NCI-H748 treated with DMSO at 0.1 percent for 48 hours (cell line): ENCODE measurements at places on chromosomes 1 and 21.

DNA sequence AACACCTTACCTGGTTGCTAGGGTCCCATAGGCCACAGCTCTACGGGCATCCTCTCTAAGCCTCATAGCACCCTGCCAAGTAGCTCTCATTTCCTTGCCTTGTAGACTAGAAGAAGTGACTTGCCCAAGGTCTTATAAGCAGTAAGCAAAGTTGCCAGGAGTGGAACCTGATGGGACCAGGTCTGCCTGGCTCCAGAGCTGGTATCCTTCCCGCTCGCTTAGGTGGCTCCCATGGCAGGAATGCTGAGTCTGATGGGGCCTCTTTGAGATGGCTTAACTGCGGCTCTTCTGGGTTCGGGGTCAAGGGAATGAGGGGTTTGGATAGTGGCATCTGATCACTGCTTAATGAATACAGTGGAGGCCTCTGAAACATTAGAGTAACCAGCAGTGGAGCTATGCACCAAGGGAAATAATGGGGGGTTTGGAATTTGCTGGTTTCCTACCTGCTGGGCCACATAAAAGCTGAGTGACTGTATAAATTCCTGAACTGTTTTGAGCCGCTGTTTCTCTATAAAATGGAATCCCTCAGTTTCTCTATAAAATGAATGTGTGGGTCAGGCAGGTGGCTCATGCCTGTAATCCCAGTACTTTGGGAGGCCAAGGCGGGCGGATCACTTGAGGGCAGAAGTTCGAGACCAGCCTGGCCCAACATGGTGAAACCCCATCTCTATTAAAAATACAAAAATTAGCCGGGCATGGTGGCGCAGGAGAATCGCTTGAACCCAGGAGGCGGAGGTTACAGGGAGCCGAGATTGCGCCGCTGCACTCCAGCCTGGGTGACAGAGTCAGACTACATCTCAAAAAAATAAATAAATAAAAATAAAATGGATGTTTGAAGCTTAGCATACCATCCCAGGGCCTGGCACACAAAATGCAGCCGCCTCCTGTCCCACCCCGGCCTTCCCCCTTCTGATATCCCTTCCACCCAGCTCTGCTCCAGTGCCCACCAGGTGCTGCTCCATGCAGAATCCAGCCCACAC is 12.4 kb downstream of the FAM151A start:
- DNase-seq: no peak

DNA sequence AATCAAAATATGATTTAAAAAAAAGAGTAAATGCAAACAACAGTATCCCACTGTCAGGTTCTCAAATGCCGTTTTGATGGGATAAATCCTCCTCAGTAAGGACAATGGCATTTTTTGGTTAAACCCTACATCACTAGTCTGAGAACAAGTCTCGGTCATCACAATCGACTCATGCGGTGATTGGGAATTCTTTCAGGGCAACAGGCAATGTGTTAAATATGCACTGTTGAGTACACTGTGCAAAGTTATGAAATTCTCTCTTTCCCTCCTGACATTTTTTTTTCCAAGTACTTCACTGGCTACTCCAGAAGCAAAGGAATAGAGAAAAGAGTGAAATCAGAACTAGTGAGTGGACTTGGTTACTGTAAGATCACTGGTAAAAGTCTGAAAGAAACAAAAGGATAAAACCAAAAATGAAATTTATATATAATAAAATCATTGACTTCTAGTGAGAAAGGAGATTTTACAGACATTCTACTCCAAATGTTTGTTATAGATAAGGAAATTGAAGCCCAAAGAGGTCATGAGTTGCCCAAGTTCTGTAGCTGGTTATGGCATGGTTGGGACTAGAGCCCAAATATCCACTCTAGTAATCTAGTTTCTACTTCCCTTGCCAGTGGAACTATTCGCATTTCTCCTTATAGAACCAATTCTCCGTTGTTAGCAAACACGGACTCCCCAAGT is 111.3 kb downstream of the TGFBR3 start:
- DNase-seq: no peak

DNA sequence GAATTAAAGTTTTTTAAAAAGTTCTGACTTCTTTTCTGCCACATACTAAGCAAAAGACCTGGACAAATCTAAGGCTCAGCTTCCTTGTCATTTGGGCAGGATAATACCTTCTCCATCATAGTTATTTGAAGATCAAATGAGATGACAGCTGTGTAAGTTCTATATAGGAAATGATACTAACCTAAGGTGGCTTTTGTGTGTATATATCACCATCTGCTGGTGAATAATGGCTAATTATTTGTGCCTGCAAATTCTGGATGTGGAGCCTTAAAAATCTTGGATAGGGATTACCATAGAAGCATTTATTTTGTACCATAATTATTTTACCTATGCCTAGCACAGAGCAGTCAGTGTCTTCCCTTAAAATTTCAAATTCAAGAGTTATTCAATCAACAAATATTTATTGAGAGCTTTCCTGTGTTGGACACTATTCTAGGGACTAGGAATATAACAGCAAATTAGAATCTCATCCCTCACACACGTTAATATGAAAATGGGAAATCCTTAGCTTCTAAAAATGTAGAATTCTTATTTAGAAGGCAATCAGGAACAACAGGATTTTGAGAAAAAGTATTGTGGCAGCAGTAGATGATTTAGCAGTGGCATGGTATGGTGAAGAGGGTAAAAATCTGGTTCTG is 89.8 kb downstream of the TMEM200B start:
- DNase-seq: peak; percentile 44

DNA sequence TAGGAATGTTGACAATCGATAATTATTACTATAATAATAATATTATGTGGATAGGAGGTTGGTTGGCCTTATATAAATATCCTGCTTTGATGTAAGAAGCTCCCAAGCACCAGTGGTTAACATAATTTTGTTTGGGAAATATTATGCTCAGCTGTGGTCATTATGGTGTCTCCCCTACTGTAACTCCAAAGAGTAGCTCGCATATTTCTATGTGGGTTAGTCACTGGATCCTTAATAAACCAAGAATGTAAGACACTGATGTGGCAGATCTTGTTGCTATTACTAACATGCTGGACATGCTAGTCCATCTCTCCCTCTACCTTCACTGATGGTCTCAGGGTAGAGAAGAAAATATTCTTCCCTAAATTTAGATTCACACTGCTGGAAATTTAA is 79.2 kb upstream of the RALGPS2 start:
- DNase-seq: no peak

DNA sequence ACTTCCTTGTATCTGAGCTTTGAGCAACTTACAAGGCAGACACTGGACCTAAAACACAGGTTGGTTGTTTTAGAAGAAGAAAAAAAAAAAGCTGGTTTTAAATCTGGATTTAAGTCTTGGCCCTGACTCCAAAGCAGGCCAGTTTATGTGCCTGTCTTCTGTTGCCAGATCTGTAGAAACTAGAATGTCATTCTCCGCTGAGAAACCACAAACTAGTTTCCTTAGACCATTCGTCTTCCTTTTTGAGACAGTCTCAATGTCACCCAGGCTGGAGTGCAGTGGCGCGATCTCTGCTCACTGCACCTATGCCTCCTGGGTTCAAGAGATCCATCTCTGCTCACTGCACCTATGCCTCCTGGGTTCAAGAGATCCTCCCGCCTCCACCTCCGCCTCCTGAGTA is 33.9 kb downstream of the APP start:
- DNase-seq: no peak

- no peak for DNase-seq
Measured at GRCh38 chr1:6034750-6035096, 11.0 kb upstream of the KCNAB2 start.

DNA sequence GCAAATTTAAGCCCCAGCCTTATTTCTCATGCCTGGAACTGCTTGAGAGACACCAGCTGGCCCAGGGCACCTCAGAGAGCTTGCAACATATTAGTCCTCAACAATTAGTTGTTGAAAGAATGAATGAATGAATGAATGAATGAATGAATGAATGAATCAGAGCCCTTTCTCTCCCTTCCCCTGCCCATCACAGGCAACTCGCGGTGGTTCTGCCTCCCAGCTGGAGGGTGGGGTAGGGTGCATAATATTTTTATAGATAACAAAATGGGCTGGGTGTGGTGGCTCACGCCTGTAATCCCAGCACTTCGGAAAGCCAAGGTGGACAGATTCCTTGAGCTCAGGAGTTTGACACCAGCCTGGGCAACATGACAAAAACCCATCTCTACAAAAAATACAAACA is 110.1 kb downstream of the CCDC185 start:
- no peak for DNase-seq

DNA sequence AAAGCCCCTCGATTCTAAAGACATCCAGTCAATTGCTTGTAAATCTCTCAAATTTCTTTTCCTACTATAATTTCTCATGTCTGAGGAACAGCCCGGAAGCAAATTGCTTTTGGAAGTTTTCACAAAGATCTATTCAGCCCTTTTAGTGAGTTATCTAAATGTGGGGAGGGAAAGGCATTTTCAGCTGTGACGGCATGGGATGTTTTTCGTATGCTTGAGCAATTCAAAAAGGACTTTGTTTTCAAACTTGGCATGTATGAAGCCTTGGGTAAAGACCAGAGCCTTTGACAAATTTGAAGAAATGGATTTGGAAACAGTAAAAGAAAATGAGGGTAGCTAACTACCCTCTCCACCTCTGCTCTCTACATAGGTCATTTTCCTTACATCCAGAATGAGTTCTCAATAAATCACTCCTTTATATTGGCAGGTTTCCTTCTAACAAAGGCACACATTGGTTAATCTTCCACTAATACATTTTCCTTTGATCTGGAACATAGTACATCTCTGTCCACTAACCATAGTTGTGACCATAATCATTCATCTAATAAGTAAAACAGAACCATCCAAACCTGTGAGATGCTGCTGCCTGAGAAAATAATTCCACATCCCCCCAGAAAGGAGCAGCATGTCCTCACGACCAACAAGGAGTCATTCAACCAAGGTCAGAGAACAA is 66.1 kb upstream of the ADAM30 start:
- no peak for DNase-seq

DNA sequence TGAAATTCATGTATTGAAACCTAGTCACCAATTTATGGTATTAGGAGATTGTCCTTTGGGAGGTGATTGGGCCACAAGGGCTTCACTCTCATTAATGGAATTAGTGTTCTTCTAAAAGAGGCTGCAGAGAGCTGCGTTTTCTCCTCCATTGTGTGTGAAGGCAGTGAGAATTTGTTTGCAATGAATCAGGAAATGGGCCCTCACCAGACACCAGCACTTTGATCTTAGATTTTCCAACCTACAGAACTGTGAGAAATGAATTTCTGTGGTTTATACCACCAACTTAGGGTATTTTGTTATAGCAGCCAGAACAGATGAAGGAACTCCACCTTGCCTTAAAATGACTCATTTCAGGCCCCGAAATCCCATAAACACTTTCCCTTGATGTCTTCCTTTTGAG is 544.2 kb downstream of the RWDD3 start:
- no peak for DNase-seq

DNA sequence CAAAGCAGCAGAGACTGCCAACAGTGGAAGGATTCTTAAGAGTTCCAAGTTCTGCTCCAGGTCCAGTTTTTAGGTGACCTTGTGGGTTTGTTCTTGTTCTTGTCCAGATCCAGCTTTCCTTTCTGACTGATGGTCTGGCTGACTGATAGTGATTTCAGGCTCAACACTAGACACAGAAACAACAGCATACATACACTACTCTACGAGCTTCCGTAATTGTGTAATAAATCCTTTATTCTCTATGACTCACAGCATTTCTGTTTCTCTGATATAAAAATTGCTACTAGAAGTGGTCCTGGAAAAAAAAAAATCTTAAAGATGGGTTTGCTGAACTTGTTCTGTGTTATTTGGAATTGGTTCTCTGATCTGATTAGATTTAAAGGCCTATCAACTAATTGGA is 62.2 kb upstream of the PTCH2 start:
- DNase-seq: no peak

- DNase-seq: no peak
Measured at GRCh38 chr1:168000656-168001055, 63.8 kb upstream of the MPC2 start.

DNA sequence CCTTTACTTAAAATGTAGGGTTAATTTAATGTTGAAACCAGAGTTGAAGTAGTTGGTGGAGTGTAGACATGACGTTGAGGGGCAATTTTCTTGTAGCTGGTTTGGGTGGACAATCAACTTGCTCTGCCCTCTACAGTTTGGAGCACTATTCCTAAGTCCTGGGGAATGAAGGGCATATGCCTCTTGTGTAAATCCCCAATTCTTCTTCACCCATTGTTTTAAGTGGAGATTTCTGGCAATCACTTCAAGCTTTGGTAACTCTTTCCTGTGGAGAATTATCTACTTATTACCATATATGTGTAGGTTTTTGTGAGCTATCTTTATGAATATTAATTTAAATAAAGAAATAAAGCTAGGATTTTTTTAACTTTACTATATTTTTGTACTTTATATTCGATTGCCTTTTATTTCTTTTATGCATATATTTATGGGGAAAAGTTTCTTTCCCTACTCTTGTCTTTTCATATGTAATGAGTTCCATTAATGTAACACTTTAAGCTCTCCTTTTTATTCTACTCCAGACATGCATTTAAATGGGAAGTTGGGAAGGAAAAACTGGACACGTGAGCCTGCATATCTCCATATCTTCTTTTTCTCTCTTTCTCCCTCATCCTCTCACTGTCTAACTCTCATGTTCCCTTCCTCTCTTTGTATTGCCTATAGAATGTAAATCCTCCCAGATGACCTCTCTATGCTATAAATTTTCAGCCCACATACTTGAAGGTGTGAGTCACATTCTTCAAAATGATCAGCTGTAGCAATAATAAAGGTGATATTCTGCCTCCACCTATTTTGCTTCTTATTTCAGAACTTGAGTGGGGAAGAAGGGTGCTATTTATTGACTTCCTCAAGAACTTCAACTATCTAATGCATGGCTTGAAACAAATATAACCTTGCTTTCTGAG is 276.7 kb downstream of the PTPRC start:
- no peak for DNase-seq

DNA sequence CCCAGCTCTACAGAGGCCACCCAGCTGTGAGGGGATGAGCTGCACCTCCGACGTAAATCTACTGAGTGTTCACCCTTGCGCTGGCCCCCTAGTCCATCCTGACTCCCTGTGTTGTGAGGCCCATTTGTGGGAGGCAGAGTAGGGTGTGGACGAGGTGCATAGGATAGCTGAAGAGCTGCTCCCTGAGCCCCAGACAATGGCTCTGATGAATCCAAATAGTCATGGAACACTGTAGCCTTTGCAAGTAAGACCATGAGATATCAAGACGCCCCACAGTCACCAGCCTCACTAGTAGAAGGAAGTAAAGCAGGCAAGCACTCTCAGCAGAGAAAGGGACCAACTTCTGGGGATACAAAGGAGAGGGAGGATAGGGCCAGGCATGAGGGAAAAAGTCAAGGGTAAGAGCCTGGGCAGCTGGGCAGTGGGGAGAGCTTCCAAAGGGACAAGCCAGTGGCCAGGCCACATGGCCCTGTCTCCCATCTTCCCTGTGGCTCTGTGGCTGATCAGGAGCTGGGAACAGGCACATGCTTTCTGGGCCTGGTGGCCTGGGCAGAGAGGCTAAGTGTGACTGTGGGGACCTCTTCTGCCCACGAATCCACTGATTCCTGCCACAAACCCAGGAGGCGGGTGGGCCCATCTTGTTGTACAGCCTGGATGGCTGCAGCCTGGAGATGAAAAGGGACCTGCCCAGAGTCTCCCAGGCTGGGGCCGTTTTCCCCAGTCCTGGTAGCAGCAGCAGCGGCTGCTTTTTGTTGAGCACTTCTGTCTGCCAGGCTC is 55.5 kb upstream of the EPS8L3 start:
- no peak for DNase-seq
